Endothelial cell (in vitro differentiated cells): ENCODE measurements at places on chromosomes 7 and 10.
A peak's percentile ranks its signal among the peaks of the same experiment; 100 is the strongest.

- no peak for DNase-seq
Observed at GRCh38 chr7:135706858-135707569, 21.0 kb downstream of the SLC13A4 start.

DNA sequence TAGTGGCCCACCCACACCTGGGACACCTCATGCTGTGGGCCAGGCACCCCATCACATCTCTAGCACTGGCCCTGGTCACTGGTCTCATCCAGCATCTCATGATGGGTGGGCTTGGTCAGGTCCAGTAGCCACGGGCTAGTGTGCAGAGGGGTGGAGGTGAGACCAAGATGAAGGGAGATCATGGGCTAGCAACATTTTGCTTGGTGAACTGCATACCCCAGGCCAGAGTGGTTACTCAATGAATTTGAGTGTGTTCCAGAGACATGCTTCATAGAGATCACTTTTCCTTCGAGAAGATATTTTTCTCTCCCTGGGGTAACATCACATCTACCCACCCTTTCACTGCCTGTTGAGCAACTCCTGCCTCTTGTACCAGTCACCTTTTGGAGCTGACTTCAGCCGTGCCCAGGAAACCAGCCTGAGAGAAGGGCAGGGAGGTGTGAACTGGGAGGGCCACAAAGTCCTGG is 44.2 kb downstream of the MINDY4 start:
- DNase-seq = no peak

- no peak for DNase-seq
Observed at GRCh38 chr10:131905603-131906268, 4.9 kb downstream of the PPP2R2D start.

DNA sequence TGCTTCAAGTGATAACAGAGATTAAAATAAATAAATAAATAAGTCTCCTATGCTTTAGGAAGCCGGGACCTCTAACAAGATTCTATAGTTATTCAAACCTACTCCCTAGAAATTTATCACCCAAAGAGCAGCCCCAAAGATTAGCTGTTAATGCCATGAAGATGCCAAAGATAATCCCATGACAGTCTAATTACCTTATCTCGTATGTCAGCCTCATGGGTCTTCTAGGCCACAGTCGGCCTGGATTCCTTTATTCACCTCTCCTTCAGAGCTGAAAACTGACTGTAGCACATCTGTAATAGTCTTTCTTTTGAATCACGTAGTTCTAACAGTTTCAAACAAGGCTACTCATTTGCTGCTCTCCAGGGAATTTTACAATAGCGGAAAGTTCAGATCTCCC is 24.2 kb downstream of the COL1A2 start:
- no peak for DNase-seq

DNA sequence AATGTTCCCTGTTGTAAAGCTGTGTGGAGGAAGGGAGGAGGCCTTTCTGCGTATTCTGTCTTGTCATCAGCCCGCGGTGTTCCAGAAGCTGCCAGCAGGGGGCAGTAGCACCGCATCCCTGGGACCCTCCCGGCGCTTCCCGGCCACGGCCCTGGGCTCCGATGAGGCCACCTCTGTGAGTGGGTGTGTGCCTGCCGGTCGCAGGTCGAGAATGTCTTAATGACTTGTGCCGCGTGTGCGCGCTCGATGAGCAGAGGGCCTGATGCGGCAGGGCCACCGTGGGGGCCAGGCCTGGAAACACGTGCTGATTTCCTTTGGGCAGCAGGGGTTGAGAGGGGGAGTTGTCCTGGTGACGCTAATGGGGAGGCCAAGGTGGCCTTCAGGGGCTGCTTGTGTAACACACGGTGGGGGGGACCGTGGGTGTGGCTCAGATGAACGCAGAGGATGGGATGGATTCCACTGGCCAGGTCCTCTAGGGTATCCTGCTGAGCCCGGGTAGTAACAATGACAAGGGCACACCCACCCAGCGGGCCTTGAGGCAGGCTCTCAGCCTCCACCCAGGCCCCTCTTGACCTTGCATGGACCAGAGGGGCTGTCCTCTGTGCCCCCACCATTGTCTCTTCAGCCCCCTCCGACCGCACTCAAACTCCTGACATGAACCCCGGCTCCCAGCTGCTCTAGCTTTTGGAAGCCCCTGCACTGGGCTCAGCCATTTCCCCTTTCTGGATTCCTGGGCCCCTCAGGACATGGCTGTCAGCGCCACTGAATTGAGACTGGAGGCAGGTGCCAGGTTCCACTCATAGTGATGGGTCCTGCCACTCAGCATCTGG is 135.9 kb upstream of the PODXL start:
- peak; percentile 91 for DNase-seq

DNA sequence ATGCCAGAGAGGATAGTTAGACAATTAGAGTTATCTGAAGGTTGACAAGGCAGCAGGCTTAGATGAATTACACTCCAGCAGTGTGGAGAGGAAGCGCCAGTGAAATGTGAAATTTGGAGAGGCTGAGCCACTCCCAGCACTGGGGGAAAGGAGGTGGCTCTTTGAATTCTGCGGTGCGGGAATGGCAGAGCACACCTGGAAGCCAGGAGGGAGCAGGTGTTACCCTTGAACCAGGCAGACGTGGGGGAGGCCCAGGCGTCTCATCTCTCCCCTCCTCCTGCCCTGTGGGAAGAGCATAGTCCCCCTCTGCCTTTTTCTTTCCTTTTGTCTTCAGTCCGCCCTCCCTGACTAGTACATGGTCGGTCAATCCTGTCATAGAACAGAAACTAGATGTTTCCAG is 203.1 kb downstream of the DPP6 start:
- DNase-seq = no peak

- DNase-seq = no peak
Observed at GRCh38 chr10:61475449-61475873, 22.3 kb upstream of the TMEM26 start.
